ENCODE measurements at places on chromosomes 16 and 17. TPM values are rescaled to one million over a fixed set of nuclear protein-coding genes. Genes with fewer than 3 reads are reported as not detected.
A peak's percentile ranks its signal among the peaks of the same experiment; 100 is the strongest.

Gene TNFRSF17
- total RNA-seq, result not detected

Gene HS3ST4
- total RNA-seq, result not detected

Gene MARCHF10
- total RNA-seq, result not detected

Gene TBX2
- 8.5 TPM for total RNA-seq

DNA sequence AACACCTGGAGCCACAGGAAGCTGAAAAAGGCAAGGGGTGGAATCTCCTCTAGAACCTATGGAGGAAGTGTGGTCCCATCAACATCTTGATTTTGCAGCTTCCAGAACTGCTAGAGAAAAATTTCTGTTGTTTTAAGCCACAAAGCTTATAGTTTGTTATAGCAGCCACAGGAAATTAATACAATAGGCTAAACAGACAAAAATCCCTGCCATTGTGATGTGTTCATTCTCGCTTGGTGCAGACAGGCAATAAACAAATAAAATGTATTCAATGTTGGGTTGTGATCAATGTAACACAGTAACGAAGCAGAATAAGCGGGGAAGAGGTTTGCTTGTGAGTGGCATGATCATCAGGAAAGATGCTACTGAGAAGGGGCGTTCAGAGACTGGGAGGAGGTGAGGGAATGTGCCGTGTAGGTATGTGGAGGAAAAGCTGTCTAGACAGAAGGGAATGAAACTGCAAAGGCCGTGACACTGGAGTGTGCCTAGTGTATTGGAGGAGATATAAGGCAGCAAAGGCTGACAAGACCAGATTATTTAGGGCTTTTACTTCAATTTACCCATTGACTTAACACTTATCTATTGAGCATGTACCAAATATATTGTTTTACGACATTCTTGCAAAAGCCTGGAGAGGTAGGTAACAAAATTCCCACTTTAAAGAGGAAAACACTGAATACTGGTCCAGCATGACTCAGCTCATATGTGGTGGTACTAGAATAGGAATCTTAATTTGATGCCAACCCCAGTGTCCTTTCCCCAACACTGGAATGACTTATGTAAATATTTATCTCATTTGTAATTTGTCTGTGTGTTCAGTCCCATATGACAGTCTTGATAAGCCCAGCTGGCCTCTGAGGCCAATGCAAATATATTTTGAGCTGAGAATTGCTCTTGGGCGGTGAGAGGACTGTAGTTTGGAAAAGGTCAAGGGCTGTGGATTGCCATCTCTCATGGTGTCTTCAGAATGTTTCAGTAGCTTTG, 375.9 kb downstream of the CDH13 start:
- no peaks in the 10 kb centered on the region for H3K4me1 ChIP-seq
- no peaks in the 10 kb centered on the region for H3K36me3 ChIP-seq
- no peaks in the 10 kb centered on the region for H3K27me3 ChIP-seq
- H3K27ac ChIP-seq, result no peak overlapping the region
- no peak for DNase-seq
- no peak overlapping the region for H3K4me3 ChIP-seq

DNA sequence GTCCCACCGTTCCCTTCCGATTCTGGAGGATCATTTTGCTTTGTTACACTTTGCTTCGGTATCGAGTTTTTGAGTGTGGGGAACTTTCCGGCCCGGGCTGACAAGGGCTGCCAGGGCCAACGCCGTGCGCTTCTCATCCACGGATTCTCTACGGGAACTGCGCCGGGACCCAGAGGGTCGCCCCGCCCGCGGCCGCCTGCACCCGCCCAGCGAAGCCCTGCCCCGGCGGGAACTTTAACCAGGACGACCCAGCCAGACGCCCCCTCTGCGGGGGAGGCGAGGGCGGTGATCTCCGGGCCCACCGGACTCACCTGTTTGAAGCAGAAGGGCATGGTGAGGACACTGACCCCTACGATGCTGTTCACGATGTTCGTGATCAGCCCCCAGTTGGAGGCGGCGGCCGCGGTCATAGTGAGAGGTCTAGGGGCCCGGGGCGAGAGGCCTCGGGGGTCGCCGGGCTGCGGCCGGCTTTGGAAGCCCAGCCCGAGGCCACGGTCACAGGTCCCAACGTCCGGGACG, 536 bp downstream of the SLC38A10 start:
- H3K36me3 ChIP-seq, result peaks cover 12% of the 10 kb centered on the region
- peak overlapping the region; percentile 99 for H3K4me3 ChIP-seq
- H3K27ac ChIP-seq, result peak overlapping the region; percentile 99
- H3K27me3 ChIP-seq, result no peaks in the 10 kb centered on the region

DNA sequence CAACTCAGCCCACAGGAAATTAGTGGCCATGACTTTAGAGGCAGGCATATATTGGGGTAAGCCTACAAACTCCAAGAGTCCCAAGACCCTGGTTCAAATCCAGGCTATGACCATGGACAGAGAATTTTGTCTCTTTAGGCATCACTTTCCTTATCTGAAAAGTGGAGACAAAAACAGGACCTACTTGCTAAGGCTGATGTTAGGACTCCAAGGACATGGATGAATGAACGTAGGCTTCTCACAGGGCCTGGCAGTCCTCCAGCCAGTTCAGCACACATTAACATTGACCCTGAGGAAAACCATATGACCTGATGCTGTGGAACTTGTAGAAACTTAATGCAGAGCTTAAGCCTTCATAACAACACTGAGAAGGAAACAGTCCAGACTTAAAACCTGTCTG, 1.4 kb downstream of the FKBP10 start:
- H3K36me3 ChIP-seq, result no peaks in the 10 kb centered on the region
- peaks cover 37% of the 10 kb centered on the region for H3K4me1 ChIP-seq
- H3K27me3 ChIP-seq, result no peaks in the 10 kb centered on the region
- no peak overlapping the region for H3K4me3 ChIP-seq
- no peak overlapping the region for H3K27ac ChIP-seq
- no peak for DNase-seq

- no peaks in the 10 kb centered on the region for H3K4me1 ChIP-seq
- no peaks in the 10 kb centered on the region for H3K27me3 ChIP-seq
- no peak overlapping the region for H3K4me3 ChIP-seq
Measured at GRCh38 chr17:65366102-65366844, 195.2 kb downstream of the AXIN2 start.

DNA sequence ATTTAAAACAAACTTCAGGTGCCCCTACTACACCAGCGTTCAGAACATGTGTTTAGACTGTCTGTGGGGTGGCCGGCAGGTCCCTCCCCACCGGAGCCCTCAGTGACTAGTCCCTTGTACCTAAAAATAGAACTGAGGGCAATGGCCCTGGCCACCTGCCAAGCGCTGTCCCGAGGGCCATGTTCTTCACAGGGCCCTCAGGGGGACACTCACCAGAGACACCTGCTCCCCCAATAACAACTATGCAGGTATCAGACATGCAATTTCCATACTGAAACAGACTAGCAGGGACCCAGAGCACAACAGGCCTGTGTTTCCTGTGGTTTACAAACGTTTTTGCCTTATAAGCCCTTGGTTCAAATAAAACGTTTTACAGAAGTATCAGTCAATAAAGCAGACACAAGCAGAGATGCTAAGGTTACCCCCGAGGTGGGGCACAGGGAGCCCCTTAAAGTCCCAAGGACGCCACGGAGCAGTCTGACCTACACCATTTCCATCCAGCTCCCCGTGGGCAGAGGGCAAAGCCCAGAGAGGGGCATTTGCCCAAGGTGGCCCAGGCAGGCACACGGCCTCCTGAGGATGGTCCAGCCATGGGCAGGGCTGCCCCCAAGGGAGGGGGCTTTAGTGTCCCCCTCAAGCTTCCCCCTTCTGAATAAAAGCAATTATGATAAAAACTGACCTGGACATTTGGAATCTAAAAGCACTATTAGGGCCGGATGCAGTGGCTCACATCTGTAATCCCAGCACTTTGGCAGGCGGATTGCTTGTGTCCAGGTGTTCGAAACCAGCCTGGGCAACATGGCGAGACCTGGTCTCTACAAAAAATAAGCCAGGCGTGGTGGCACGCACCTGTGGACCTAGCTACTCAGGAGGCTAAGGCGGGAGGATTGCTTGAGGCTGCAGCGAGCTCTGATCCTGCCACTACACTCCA, 896 bp upstream of the MYLK3 start:
- H3K4me1 ChIP-seq, result no peaks in the 10 kb centered on the region
- H3K27me3 ChIP-seq, result no peaks in the 10 kb centered on the region

- peak overlapping the region; percentile 88 for H3K27ac ChIP-seq
- DNase-seq, result no peak
- H3K4me3 ChIP-seq, result no peak overlapping the region
Measured at GRCh38 chr17:40106760-40107521, 6.6 kb upstream of the NR1D1 start.

DNA sequence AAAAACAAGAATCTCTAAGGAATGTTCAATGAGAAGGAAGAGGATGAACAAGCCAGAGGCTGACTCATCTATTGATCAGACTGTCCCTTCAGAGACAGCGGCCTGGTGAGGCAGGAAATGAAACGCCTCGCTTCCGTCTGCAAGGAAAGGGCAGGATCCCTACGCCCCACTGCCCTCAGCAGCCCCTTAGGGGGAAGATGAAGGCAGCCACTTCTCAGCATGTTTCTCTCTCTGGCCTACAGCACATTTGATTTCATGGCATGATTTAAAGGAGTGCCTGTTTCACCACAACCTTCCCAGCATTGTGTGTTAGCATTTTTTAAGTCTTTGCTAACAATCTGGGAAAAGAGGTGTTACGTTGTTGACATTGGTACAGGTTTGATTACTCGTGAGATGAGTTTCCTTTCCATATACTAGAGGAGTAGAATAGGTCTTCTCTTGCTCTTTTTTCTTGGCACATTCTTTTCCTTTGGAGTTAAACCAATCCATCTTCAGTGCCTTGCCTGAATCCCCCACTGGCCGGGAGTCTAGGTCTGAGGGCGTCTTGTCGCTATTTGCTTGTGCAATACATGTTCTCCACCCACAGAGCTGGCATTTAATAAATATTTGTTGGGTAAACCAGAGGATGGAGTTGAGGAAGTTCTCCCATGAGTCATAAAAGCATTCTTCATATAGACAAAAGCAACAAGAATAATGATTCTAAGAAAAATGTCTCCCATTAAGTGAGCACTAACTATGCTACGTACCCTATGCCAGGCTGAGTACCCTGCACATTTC, 47.4 kb downstream of the RBFOX3 start:
- H3K27me3 ChIP-seq, result no peaks in the 10 kb centered on the region
- H3K36me3 ChIP-seq, result no peaks in the 10 kb centered on the region
- no peak overlapping the region for H3K4me3 ChIP-seq
- H3K4me1 ChIP-seq, result no peaks in the 10 kb centered on the region

- H3K4me1 ChIP-seq, result peaks cover 3% of the 10 kb centered on the region
- DNase-seq, result no peak
- no peaks in the 10 kb centered on the region for H3K27me3 ChIP-seq
Measured at GRCh38 chr16:86668136-86668910, 90.0 kb downstream of the FOXL1 start.

GRCh38 chr16:48903039-48903438, 293.1 kb upstream of the N4BP1 start:
- no peak overlapping the region for H3K4me3 ChIP-seq
- no peaks in the 10 kb centered on the region for H3K36me3 ChIP-seq
- no peak for DNase-seq
- no peaks in the 10 kb centered on the region for H3K4me1 ChIP-seq
- H3K27me3 ChIP-seq, result no peaks in the 10 kb centered on the region

DNA sequence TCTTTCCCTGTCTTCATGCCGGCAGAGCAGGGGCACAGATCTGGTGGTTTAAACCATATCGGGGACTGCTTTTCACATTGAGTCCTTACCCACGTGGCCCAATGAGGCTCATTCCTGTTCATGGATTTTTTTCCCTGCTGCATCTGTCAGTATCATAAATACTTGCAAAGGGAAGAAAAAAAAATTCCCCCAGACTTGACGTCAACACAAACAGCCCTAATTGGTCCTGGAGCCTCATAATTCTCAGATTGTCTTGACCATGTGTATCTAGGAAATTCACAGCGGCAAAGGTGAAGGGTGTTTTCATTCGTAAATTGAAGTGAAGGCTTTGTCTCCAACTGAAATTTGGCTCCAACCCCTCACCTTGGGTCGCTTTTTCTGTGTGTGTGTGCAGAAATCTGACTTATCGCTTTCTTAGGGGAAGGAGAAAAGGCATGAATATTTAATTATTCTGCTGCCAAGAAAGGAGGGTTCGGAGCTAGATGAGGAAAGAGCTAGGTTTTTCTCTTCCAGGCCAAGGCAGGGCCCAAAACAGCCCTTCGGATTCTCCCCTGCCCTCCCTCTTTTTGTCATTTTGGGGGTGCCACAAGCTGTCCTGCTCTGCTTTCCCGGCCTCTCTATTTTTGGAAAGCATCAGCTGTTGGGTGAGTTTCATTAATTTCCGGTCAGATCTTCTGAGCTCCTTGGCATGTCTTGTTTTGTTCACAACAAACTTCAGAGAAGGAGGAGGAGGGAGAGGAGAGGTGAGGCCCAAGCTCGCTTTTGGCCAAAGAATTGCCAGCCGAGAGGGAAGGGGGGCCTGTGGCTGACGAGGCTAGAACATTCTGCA, 17.8 kb upstream of the CIBAR2 start:
- DNase-seq, result no peak
- no peaks in the 10 kb centered on the region for H3K4me1 ChIP-seq
- no peak overlapping the region for H3K4me3 ChIP-seq
- no peaks in the 10 kb centered on the region for H3K27me3 ChIP-seq

GRCh38 chr17:2466931-2467330, 44.8 kb downstream of the METTL16 start:
- no peak overlapping the region for H3K27ac ChIP-seq
- H3K27me3 ChIP-seq, result no peaks in the 10 kb centered on the region
- H3K36me3 ChIP-seq, result no peaks in the 10 kb centered on the region
- no peak for DNase-seq
- no peak overlapping the region for H3K4me3 ChIP-seq

GRCh38 chr16:86536621-86537020, 18.4 kb downstream of the MTHFSD start:
- peaks cover 54% of the 10 kb centered on the region for H3K36me3 ChIP-seq
- no peak overlapping the region for H3K27ac ChIP-seq
- no peaks in the 10 kb centered on the region for H3K4me1 ChIP-seq
- H3K4me3 ChIP-seq, result no peak overlapping the region
- no peak for DNase-seq

- DNase-seq, result no peak
- no peak overlapping the region for H3K27ac ChIP-seq
- H3K27me3 ChIP-seq, result no peaks in the 10 kb centered on the region
- H3K36me3 ChIP-seq, result no peaks in the 10 kb centered on the region
- H3K4me3 ChIP-seq, result no peak overlapping the region
Measured at GRCh38 chr17:20273741-20274500, 193.4 kb downstream of the LGALS9B start.

Data from Peyer's patch (tissue), 4 donors.